ENCODE measurements at places on chromosomes 5 and 9.

DNA sequence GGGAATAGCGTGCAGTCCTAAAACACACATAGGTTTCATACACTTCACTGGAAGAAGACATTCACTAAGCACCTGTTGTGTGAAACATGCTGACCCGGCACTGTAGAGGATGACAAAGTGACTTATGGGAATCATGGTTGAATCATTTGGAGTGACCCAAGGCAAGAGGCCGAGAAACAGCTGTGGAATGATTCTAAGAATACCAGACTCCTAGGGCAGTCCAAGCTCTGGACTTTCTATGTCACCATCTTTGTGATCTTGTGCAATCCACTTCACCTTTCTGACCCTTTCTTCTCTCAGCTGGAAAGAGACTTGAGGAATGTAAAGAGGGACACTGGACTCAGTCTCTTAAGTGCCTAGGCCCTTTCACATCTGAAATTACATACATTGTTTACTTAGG lies 13.1 kb downstream of the MSANTD3 start:
- no peak for DNase-seq

DNA sequence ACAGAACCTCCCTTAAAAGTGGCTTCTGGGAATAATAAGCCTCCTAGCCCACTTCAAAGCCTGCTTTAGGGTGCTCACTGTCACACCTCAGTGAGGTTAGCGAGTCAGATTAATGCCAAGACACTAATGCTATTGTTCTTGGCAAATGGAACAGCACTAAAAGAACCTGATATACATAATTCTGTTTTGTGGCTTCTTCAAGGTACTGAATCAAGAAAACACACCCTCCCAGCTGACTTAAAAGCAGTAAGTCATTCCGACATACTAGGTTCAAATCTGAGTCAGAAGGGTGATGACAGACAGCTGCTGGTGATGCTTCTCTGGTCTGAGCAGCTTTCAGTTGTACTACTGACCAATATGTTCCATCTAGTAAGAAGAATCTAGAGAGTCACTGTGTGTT lies 121.6 kb downstream of the OXCT1 start:
- no peak for DNase-seq

DNA sequence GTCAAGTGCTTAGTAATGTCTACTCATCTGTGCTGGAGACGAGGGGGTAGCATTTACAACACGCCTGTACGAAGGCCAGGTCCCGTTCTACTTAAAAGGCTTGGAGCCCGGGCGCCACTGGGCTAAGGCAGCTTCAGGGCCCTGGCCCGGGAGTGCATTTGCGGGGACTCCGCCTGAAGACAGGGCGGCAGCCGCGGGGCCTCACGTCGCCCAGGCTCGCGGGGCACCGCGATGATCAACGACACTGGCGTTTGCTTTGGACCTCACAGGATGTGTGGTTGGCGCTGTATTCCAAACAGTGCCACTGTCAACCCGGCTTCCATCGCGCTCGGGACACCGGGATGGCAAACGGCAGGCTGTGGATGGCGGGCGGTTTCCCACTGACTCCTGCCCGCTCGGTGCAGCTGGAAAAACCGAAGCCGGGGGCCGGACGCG lies 1.1 kb upstream of the TENT4A start:
- DNase-seq = peak; percentile 51

DNA sequence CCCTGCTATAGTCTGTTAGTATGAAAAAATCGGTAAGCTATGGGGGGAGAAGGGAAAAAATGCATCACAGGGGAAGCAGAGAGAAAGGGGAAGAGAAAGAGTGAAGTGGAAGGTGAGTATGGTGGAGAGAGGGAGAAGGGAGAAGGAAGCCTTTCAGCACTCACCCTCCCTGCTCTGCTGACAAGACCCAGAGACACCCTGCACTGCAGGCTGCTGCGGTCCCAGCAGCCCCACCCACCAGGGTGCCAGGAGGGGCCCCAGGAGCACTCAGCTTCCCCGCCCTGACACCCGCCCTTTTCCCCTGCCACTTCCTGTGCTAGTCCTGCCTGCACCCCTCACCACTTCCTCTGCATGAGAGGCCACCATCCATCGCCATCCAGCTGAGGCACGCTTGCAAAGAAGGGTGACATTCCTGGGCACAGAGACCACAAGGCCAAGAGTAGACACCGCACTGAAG lies 12.7 kb downstream of the STK10 start:
- DNase-seq = no peak

DNA sequence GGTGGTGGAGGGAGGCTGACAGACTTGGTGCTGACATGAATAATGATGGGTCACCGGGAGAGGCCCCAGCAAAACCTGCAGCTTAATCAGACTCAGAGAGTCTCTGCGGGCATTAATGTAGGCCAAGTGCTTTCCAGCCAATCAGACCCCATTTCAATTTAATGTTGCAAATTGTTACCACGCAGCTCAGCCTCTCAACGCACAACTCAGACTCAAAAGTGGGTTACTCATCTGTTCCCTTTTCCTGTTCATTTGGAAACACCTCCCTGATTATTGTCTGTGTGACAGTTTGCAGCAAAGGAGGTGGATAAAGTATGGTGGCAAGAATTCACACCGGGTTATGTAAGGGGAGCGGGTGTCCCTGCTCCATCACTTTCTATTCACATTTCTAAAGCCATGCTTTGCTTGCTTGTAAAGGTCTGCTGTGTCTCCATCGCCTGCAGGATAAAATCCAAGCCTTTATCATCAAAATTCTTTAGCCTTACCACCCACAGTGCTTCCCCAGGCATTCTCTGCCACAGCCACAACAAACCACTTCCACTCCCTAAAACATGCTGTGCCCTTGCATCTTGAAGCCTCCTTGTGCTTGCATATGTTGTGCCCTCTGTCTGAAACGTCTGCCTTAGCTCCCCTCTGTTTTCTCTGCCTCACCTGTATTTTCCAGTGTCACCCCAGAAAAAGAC lies 156.5 kb downstream of the ASTN2 start:
- DNase-seq = no peak

DNA sequence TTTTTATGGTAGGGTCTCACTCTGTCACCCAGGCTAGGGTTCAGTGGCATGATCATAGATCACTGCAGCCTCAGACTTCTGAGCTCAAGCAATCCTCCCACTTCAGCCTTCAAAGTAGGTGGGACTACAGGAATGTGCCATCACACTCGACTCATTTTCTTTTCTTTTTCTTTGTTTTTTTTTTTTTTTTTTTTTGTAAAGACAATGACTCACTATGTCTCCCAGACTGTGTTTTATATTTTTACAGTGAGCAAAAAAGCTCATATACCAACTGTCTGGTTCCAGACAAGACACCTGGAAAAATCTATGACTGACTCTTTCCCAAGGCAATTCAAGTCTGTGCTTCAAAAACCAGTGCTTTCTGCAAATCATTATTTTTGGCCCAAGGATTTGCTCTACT lies 10.8 kb upstream of the FOXD1 start:
- DNase-seq = no peak

- peak; percentile 63 for DNase-seq
Observed at GRCh38 chr5:138953387-138954256, 78.5 kb upstream of the LRRTM2 start.

- no peak for DNase-seq
Observed at GRCh38 chr5:120368923-120369715, 95.0 kb upstream of the PRR16 start.

DNA sequence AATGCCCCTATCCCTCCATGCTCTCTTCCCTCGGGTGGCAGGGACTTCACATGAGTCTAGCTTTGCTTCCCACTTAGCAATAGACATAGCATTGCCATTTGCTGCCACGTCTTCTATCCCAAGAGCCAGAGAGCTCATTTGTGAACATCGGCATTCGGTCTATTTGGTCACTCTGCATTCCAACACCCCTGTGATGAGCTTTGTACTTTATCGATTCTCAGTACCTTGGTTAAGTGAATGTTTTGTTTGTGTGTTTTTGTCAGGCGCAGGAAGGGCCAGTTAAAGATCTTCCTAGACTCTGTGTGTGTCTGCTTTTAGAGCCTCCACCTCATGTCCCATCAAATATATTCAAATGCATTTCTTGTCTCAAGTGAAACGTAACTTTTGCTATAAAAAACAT lies 141.7 kb downstream of the TARS1 start:
- no peak for DNase-seq

- no peak for DNase-seq
Observed at GRCh38 chr5:135046661-135047346, 12.8 kb upstream of the PITX1 start.

DNA sequence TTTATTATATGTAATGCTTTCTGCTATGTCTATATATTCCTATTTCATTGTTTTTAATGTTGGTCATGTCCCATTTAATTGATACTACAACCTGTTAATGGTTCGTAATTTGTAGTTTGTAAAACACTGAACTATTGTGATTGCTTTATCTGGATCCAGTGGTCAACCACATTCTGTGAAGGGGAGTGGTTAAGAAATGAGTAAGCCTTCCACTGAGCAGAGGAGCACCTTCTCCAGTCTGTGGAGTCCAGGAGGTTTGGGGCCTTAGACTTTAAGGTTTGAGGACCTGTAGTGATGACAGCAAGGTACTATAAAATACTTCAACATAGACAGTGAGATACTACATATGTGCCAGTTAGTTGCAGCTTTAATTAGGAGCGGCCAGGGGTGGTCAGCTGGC lies 67.7 kb upstream of the RAD23B start:
- no peak for DNase-seq

DNA sequence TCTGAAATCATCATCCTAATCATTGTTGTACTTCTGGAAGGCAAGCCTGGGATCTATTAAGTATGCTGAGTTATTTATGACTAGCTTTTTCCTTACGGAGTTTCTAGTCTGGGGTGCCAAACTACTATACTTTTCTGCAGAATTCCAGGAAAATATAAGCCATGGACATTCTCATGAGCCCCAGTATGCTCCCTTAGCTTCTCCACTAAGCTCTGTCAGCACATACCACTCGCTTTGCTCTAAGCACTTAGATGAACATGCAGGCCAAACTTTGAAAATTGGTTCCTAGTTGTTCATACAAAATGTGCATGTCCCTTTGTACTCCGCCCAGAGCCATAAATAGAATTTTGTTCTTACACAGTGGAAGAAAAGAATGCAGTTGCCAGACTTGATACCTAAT lies 284.6 kb downstream of the ARRDC3 start:
- DNase-seq = no peak

DNA sequence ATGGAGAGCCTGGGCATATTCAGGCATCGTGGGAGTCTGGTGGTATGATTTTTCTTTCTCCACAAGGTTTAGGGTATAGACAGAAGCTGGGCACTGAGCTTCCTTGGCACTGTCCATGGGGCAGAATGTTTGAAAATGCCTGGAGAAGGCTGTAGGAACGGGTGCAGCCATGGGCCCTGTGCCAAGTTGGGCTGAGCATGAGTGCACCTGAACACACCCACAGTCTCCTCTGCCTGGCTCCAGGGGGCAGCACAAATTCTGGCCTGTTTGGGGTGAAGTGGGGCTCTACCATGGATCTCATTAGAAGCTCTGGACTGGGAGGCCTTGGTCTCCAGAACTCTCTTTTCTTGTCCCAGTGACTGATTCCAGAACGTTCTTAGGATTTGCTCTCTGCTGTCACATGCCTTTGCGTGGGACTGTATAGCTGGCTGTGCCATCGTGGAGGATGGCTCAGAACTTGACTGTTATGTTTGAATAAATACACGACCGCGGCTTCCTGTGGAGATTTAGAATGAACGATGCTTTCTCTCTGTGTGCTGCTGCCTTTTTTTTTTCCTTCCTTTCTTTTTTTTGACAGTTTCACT lies 229.8 kb downstream of the FANCC start:
- DNase-seq = no peak

DNA sequence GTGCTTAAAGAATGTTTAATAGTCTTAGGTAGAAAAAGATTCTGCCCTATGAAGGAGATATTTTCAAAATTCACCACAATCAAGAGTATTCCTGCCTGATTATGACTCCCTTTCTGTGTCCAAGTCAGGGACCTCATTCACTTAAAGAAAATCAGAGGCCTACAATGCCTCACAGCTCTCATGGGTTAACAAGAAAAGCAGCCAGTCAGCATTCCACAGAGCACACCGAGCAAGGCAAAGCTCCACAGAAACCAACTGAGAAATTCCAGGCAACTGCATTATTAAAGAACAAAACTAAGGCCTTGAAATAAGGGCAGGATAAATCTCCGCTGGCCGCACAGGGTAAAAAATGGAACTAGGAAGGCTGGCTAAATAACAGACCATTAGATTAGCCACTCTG lies 161.1 kb downstream of the TARS1 start:
- DNase-seq = no peak

DNA sequence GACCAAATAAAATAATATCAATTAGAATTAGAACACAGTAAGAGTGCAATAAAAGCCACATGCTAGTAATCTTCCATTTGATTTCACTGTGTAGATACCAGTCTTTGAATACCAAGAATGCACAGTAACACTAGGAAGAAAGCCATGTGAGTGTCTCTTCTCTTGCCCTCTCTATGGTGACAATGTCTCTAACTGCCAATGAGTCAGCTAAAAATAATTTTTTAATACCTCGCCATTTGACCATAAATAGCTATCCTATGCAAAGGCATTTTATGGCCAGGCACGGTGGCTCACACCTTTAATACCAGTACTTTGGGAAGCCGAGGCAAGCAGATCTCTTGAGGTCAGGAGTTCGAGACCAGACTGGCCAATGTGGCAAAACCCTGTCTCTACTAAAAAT lies 30.6 kb downstream of the EDIL3 start:
- no peak for DNase-seq

- DNase-seq = no peak
Observed at GRCh38 chr5:147170603-147171002, 64.2 kb upstream of the STK32A start.

- DNase-seq = peak; percentile 41
Observed at GRCh38 chr5:55308254-55308836, 556 bp downstream of the MTREX start.

GRCh38 chr9:137620048-137620405 lies 1.2 kb downstream of the EHMT1 start:
- DNase-seq = no peak

DNA sequence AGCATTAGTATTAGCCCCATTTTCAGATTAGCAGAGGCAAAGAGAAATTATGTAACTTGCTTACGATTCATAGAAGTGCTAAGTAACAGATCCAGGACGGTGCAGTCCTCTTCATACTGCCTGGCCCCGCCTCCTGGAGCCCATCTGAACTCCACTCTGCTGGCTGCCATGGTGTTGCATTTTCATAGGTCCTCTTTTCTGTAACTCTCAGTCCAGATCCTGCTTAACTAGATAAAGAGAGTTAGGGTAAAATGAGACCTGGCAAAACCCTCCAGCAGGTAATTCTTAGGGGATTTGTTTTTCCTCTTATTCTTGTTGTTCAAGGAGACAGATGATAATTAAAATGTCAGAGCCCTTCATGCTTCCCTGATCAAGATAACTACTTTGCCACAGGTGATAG lies 135.1 kb upstream of the EFNA5 start:
- DNase-seq = no peak

DNA sequence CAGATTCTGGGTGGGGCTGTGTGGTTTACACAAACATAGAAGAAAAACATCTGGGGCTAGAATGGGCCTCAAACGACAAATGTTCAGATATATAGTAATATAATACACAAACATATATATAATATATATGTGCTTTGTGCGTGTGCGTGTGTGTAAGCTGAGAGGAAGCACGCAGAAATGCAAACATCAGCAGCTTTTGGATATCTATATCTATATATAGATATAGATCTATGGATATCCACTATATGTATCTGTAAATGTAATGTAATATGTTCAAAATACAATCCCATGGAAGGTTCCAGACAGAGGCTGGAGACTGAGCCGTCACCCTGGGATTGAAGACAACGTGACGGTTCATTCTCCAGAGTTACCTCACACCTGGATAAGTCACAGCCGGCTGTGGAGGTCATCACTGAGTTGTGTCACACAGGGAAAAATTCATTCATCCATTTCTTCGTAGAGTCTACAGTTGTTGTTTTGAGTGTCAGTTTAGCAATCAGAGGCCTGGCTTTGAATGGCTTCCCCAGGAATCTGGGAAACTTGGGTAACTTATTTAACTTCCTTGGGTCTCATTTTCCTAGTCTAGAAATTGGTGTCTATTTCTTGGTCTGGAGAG lies 123.0 kb upstream of the CPEB4 start:
- no peak for DNase-seq
